ENCODE measurements at places on chromosomes 7 and 10.

DNA sequence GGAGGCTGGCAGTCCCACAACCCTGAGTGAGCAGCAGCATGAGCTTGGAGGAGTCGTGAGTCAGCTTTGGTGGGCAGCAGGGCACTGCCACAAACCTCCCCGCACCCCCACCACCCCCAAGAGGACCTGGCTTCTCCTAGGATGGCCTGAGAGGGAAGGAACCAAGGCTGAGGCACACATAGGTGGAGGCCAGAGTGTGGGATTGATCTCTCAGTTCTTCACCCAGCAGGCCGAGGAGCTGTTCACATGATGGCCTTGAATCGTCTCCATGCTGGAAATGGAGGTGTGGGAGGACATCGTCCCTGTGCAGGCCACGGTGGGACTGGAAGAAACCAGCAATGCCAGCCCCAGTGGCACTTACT lies 17.4 kb upstream of the GDF10 start:
- H3K27me3 ChIP-seq = peaks cover 26% of the 10 kb centered on the region
- no peaks in the 10 kb centered on the region for H3K4me1 ChIP-seq
- no peaks in the 10 kb centered on the region for H3K36me3 ChIP-seq

GRCh38 chr7:133910761-133911160 lies 216.4 kb upstream of the LRGUK start:
- no peaks in the 10 kb centered on the region for H3K27me3 ChIP-seq
- DNase-seq = no peak
- H3K36me3 ChIP-seq = peaks cover 10% of the 10 kb centered on the region
- H3K4me3 ChIP-seq = no peak overlapping the region

DNA sequence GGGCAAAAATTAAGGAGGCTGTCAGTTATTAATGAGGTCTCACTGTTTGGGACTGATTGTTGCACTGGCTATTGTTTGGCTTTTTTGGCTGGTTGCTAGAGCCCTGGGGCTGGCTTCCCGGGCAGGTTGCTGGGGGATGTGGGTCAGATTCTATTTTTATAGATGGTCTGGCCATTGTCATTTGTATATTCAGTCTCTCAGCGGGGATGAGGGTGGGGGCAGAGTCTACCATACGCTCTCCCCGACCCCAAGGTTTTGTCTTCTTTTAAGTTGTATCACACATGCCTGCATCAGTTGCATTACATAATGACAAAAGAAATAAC lies 84.3 kb upstream of the GRB10 start:
- no peaks in the 10 kb centered on the region for H3K27me3 ChIP-seq
- H3K36me3 ChIP-seq = no peaks in the 10 kb centered on the region
- H3K4me1 ChIP-seq = peaks cover 4% of the 10 kb centered on the region
- H3K4me3 ChIP-seq = no peak overlapping the region

- peaks cover 18% of the 10 kb centered on the region for H3K36me3 ChIP-seq
- H3K4me3 ChIP-seq = no peak overlapping the region
- DNase-seq = no peak
Observed at GRCh38 chr10:114431414-114432135, 27.3 kb upstream of the AFAP1L2 start.

DNA sequence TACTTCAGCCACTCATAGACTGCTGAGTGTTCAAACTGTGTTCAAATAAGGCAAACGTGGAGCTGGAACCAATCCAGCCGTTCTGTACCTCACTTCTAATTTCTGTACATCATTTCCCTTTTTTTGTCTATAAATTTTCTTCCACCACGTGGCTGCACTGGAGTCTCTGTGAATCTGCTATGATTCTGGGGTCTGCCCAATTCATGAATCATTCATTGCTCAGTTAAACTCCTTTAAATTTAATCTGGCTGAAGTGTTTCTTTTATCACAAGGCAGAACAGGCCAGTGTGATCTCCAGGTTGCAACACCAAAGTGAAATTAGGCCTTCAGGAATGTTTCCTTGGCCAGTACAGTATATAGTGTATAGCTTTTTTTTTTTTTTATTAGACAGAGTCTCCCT lies 53.5 kb downstream of the DNAJC12 start:
- no peaks in the 10 kb centered on the region for H3K36me3 ChIP-seq
- no peak overlapping the region for H3K4me3 ChIP-seq
- H3K4me1 ChIP-seq = peaks cover 5% of the 10 kb centered on the region
- H3K27ac ChIP-seq = no peak overlapping the region

GRCh38 chr7:80622541-80622940 lies 15.9 kb upstream of the CD36 start:
- no peak for DNase-seq
- no peaks in the 10 kb centered on the region for H3K27me3 ChIP-seq
- no peak overlapping the region for H3K4me3 ChIP-seq
- H3K4me1 ChIP-seq = peaks cover 5% of the 10 kb centered on the region
- H3K27ac ChIP-seq = no peak overlapping the region

DNA sequence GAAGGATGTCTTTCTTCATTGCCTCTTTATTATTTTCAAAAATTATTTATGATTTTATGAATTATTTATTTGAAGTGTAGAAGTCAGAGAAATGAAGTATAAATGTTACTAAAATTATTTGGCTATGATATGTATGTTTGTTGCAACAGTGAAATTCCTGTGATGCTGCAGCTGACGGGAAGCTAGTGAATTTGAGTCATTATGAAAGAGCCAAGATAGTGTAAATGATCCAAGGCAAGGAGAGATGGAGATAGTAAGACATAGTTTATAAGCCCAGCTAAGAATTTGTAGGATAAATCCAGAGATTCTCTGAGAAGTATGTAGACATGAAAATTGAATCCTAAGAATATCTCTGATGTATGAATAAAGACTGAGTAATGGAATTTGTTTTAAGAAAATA lies 30.8 kb downstream of the CASD1 start:
- H3K36me3 ChIP-seq = peaks cover 17% of the 10 kb centered on the region
- no peaks in the 10 kb centered on the region for H3K4me1 ChIP-seq

DNA sequence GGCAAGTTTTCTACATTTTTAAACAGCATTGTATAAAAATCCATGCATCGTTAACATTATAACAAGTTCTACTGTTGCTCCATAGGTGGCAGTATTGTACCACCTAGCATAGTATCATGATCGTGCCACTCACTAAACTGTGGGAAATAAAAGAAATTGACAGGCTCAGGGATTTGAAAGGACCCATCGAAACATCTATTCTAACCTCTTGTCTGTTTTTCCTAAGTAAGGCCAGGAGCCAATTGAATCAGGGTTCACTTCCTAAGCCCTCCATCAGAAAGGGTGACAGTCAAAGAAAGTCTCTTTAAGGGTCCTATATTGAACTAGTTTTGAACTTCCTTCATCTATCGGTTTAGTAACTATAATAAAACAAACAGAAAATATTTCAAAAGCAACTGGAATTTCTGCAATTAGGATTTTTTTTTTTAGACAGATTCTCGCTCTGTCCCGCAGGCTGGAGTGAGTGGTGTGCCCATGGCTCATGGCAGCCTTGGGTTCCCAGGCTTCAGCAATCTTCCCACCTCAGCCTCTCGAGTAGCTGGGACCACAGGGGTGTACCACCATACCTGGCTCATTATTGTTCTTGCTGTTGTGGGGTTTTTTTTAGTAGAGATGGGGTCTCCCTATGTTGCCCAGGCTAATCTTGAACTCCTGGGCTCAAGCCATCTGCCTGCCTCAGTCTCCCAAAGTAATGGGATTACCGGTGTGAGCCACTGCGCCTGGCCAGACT lies 9.4 kb downstream of the HACD1 start:
- H3K4me1 ChIP-seq = peaks cover 5% of the 10 kb centered on the region
- DNase-seq = no peak
- H3K27ac ChIP-seq = no peak overlapping the region
- peaks cover 5% of the 10 kb centered on the region for H3K27me3 ChIP-seq
- no peaks in the 10 kb centered on the region for H3K36me3 ChIP-seq

DNA sequence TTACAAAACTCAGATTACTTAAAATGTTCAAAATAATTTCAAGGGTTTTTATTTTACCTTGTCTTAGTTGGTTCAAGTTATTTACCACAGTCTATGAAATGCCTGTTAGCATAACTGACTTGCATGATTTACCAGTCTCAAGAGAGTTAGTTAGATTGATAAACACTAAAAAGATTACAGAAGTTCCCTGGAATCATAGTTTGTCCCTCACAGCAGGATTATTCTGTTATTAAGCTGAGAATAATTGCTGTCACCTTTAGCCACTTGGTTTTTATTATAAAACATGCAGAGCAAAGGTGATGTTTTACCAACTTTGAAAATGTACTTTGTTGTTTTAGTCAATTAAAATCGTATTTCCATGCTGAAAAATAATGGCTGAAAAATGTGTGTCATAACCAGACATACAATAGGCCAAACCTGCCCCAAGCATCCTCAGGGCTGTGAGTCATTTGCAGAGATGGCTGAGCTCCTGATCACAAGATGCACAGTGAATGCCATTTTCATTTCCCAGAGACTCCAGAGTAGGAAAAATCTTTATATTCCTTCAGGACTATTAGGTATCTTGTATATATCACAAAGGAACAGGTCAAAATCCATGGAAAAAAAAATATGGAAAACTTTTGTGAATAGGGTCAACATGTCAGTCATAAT lies 87.8 kb upstream of the DKK1 start:
- no peak overlapping the region for H3K4me3 ChIP-seq
- H3K36me3 ChIP-seq = no peaks in the 10 kb centered on the region
- no peaks in the 10 kb centered on the region for H3K4me1 ChIP-seq
- H3K27ac ChIP-seq = no peak overlapping the region
- DNase-seq = no peak
- H3K27me3 ChIP-seq = no peaks in the 10 kb centered on the region

DNA sequence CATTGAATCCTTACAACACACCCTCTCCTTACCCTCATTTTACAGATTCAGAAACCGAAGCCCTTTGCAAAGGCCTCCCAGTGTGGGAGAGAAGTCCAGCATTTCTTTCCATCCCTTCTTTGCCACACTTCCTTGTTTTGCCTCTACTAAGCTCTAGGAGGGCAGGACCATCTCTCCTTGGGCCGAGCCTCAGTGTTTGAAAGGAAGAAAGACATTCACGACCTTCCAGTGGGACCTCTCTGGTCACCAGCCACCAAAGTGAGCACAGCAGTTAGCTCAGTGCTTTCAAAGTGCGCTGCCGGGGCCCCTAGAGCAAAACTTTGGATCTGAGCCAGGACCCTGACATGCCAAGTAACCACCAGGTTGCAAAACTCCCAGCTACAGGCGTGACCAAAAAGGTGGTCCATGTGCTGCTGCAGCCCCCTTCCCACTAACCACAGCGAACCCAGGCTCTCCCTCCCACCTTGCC lies 12.4 kb downstream of the CTBP2 start:
- peak overlapping the region; percentile 97 for H3K27ac ChIP-seq
- H3K36me3 ChIP-seq = peaks cover 18% of the 10 kb centered on the region
- no peak for DNase-seq
- peaks cover 74% of the 10 kb centered on the region for H3K4me1 ChIP-seq
- peak overlapping the region; percentile 57 for H3K4me3 ChIP-seq

GRCh38 chr10:14554491-14555205 lies 220.0 kb downstream of the FAM107B start:
- peaks cover 62% of the 10 kb centered on the region for H3K4me1 ChIP-seq
- peak overlapping the region; percentile 76 for H3K27ac ChIP-seq
- H3K4me3 ChIP-seq = peak overlapping the region; percentile 46
- no peak for DNase-seq
- H3K36me3 ChIP-seq = peaks cover 6% of the 10 kb centered on the region
- no peaks in the 10 kb centered on the region for H3K27me3 ChIP-seq

- no peak overlapping the region for H3K4me3 ChIP-seq
- H3K4me1 ChIP-seq = peaks cover 3% of the 10 kb centered on the region
- DNase-seq = no peak
- H3K27me3 ChIP-seq = no peaks in the 10 kb centered on the region
Observed at GRCh38 chr10:86500846-86501245, 20.7 kb downstream of the WAPL start.

DNA sequence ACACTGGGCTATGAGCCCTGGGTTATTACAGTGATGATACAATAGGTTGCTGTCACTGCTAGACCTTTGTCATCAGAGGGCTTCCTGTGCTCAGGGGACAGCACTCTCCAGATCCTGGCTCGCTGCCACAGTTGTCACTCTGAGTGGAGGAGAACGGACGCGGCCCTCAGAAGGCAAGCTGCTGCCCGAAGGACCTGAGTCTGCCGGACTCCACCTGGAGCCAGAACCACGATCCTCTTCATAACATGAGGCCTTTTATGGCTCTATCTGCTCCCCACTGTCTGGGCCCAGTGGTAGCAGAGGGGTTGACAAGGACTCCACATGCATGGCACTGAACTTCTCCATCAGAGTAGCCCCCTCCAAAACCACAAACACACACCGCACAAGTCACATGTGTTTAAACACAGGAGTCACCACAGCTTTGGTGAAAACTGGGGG lies 94.7 kb upstream of the EFCAB10 start:
- H3K4me3 ChIP-seq = no peak overlapping the region
- H3K27ac ChIP-seq = no peak overlapping the region
- H3K27me3 ChIP-seq = no peaks in the 10 kb centered on the region
- H3K36me3 ChIP-seq = no peaks in the 10 kb centered on the region

DNA sequence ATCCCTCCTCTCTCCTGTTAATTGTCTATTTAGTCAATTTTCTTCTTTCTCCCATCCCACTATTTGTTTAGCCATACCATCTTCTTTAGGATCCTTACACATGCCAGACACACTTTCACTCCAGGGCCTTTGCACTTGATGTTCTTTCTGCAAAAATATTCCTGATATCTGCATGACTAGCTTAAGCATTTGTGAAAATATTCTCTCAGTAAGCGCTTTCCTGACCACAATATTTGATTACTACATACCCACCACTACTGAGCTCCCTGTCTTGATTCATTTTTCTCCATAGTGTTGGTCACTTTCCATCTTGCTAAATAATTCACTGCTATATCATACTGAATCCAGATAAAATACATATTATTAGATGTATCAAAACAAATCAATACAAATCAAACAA lies 75.1 kb downstream of the SEMA3D start:
- H3K27ac ChIP-seq = no peak overlapping the region
- no peaks in the 10 kb centered on the region for H3K4me1 ChIP-seq
- no peak overlapping the region for H3K4me3 ChIP-seq
- no peaks in the 10 kb centered on the region for H3K27me3 ChIP-seq
- no peak for DNase-seq

Data from type B pancreatic cell (in vitro differentiated cells).